ENCODE measurements at places on chromosomes 7 and 10. TPM values are rescaled to one million over a fixed set of nuclear protein-coding genes. Genes with fewer than 3 reads are reported as not detected.

The UPK3BL1 gene
- 68.1 TPM for total RNA-seq

The C10orf90 gene
- not detected for total RNA-seq

DNA sequence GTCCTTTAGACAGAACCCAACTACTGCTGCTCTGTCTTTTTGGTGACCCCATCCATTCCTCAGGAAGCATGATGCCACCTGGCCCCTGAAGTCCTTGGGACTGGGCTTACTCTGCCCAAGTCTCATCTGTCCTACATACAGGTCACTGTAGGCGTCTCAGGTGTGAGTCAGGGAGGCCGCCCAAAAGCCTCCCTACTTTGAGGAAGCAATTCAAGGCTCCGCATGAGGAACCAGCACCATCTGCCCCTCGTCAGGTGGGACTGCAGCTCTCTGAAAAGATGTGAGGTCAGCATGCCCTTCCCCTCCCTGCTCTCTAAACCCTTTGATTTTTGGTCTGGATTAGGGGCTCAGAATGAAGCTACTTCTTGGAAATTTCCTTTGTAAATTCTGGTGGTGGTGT is 354.8 kb downstream of the CXCL12 start:
- DNase-seq, result no peak

The PIK3AP1 gene
- total RNA-seq, result 2.1 TPM

- DNase-seq, result no peak
Observed at GRCh38 chr7:13946181-13946580, 43.3 kb downstream of the ETV1 start.

DNA sequence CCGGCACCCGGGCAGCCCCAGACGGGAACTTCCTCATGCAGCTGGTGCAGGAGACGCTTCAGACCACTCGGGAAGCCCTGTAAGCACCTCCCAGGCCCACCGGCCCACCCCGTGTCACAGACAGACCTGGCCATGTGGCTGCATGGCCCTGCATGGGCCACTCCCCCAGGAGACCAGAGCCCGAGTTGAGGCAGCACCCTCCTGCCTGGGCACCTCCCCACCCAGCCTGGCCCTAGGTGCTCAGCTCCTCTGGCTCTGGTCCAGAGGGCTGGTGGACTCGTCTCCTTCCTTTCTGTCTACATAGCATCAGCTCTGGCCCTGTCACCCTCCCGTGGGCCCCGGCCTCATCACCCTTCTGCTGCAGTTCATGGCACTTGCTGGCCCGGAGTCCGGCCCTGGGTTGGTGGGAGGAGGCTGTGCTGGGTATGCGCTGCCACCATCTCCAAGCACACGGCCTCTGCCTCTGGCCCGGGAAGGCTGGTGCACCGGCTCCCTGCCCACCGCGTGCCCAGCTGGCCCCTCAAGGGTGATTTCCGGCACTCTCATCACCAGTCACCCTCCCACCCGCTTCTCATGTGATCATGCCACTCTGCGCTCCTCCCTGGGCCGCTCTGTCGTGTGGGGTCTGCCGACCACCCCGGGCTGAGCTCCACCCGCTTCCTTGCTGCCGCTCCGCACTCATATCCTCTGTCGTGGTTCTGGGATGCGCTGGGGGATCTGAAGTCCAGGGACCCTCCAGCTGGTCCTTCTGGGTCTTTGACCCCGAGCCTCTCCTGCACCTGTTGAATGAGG is 53.1 kb upstream of the DPYSL4 start:
- DNase-seq, result no peak

- no peak for DNase-seq
Observed at GRCh38 chr10:132446661-132447445, 49.9 kb downstream of the PWWP2B start.

The FAM25G gene
- not detected for total RNA-seq

The LEP gene
- total RNA-seq, result 0.09 TPM

The C10orf67 gene
- total RNA-seq, result 0.54 TPM

DNA sequence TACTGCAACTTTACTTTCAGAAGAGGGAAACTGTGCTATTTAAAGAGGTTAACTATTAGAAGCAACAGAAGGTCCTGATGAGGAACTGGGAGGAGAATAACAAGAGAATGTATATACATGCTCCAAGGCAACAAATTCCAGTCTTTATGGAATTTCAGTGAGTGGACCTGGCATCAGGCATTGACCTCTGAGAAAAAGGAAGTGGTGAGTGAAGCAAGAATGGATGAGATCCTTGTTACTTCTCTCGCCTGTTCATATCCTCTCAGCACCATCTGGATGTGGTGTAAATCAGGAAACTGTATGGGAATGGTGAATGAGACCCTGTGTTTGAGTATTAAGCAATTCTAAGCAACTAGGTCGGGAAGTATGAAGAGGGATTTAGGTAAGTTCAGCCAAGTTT is 30.3 kb upstream of the KBTBD2 start:
- DNase-seq, result no peak

The TBC1D12 gene
- total RNA-seq, result 54.8 TPM

- DNase-seq, result no peak
Observed at GRCh38 chr10:74949034-74949832, 122.8 kb downstream of the KAT6B start.

DNA sequence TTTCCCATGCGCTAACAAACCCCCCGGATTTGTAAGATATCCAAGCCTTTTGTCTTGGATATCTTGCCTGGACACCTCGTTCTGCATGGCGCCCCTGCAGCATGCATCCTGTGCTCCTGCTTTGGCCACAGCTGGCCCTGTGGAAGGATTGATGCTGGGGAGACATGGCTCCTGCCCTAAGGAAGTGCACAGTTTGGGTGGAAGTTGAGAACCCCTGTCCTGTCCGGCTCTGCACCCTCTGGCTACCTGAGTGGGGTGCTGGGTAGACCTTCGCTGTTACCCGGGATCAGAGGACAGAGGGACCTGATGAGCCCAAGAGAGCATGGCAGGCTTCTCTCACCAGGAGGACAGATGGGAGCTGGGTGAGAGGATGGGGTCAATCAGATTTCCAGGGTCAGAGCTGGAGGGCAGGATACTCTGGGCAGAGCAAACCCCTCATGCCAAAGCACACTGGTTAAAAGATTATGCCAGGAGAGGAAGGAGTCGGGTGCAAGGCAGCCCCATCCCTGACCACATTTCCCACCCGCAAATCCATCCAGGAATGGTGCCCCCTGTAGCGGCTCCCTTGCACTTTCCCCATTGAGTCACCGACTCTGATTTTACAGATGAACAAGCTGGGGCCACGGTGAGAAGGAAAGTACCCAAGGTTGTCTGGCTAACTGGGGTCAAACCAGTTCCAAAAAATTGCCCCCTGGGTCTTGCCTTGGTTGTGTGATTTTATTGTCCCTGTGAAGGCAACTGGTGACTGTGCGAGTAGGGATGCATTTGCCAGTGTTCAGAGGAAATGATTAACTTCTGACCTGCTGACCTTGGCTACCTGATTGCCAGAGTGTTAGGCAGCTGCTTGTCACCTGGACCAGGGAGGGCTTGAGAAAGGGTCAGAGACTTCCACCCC is 290.1 kb upstream of the ZMIZ1 start:
- no peak for DNase-seq

DNA sequence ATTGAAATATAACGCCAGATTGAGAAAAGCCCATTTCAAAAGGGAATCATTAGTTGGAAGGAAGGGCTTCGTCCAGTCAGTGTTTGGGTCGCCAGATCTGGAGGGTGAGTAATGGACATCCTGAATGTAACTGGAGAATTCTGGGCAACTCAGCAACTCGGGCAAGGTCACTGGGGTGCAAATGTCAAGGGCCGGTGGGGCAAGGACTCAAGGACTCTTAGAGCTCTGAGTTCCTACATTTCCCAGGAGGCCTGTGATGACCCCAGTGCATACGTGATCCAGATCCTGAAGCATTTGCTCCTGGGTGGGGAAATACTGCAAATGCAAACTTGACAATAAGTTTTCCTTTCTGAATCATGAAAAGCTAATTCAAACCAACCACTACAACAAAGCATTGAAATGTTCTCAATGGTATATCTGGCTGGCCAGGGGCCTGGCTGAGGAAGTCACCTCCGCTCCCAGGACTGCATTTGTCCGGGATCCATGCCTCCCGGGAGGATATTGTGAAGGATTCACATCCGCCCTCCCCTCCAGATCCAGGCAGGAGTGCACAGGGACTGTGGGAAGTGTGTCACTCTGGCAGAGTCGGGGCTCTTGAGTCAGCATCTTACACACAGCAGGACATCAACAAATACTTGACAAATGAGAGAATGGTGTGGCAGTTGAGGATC is 164.0 kb downstream of the FANK1 start:
- DNase-seq, result no peak

DNA sequence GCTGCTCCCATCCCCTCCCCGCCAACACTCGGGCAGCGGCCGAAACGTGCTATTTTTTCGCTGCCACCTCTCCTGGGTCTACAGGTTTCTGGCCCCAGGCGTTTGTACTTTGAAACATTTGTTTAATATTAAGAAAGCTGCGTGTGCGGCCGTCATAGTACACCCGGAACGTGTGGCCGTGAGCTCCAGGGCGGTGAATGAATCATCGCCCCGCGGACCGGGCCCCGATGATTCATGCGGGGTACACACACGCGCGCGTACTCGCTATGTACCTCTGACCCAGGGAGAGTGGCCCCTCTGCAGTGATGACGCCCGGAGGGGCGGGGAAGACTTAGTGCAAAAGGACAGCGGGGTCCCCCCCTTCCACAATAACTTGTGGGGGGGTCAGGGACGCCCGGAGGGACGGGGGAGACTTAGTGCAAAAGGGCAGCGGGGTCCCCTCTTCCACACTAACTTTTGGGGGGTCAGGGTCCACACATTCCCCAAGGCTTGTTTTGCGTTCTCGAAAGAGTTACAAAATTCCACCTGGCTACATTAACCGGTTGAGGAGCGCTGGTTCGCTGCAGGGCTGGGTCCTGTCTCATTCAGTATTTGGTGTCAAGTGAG is 56.5 kb upstream of the PCGF5 start:
- peak; percentile 24 for DNase-seq

The TMEM120A gene
- total RNA-seq, result 16.7 TPM

GRCh38 chr10:47249881-47250280 is 50.1 kb upstream of the GDF10 start:
- no peak for DNase-seq

The C10orf62 gene
- 0.73 TPM for total RNA-seq

DNA sequence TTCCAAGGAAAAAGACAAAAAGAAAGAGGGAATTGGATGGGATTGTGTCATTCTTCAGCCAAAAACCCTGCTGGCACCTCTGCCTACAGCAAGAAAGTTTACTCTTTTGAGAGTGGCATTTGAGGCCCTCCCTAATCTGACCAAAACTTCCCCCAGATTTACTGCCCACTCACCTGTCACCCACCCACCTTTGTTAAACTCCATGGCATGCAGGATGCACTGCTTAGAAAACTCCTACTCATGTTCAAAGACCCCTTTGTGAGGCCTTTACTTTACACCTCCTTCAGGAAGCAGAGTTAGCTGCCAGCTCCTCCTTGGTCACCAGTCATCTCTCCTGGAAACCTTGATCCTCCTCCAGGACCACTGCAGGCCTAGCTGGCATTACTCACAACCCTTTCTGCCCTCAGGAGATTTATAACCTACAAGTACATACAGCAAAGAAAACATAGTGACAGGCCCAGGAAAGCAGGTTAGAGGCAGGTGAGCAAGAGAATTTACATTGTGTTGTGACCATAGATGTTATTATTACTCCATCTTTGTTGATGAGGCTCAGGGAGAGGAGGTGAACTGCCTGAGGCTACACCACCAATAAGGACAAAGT is 10.3 kb upstream of the PLAC9 start:
- DNase-seq, result no peak

- DNase-seq, result no peak
Observed at GRCh38 chr7:90592033-90592432, 4.1 kb upstream of the CDK14 start.

DNA sequence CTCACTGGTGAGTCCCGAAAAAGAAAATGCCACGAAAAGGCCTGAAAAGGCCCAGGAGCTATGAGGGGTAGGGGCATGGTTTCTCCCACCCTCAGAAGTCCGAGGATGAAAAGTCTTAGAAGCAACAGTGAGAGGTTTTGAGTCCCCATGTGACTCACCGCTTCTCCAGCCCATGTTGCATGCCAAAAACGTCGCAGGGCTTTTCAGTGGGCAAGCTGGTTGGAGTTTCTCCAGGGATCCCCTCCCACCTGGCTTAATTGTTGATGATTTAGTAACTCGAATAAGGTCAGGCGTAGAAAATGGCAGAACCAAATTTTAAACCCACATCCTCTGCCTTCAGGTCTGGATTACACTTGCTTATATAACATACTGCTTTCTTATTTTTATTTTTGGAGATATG is 96.3 kb upstream of the ARMC3 start:
- no peak for DNase-seq

DNA sequence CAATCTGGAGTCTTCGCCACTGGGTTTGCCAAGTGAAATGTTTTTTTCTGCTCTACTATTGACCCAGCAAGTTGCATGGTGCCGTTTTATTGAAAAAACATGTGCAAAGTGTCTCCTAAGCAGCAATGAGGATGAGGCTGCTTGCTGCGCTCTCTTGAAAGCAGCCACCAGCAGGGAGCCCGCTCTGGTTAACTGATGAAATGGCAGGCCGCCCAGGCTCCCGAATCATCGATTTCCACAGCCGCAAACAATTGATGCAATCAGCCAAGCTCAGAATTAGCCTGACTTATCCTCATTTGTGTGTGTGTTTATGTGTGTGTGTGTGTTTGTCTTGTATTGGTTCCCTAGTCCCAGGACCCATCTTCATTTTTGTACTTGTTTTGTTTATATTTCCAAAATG is 22.2 kb upstream of the LYZL1 start:
- DNase-seq, result peak; percentile 7

The CREB5 gene
- 23.6 TPM for total RNA-seq

The NRCAM gene
- total RNA-seq, result 194 TPM

- DNase-seq, result no peak
Observed at GRCh38 chr7:116139007-116139406, 71.3 kb upstream of the TES start.

Data from cerebellum (tissue), 4 donors.